HS-5 (cell line): ENCODE measurements at places on chromosomes 16 and 17.

DNA sequence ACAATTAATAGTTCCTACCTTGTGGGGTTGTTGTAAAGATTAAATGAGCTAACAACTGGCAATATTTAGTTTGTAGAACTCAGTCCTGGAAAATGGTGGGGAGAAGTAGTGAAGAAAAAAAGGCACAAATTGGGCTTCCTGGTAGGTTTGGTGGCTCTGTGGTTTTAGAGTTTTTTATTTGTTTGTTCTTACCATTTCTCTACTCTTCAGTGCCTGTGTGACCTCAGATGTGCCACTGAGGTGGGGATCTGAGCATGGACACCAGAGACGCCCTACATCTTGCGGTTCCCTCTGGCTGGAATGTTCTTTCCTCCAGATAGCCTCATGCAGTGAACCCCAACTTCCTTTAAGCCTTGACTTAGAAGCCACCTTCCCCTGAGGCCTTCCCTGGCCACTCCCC, 7.7 kb downstream of the ZBTB4 start:
- DNase-seq = no peak

DNA sequence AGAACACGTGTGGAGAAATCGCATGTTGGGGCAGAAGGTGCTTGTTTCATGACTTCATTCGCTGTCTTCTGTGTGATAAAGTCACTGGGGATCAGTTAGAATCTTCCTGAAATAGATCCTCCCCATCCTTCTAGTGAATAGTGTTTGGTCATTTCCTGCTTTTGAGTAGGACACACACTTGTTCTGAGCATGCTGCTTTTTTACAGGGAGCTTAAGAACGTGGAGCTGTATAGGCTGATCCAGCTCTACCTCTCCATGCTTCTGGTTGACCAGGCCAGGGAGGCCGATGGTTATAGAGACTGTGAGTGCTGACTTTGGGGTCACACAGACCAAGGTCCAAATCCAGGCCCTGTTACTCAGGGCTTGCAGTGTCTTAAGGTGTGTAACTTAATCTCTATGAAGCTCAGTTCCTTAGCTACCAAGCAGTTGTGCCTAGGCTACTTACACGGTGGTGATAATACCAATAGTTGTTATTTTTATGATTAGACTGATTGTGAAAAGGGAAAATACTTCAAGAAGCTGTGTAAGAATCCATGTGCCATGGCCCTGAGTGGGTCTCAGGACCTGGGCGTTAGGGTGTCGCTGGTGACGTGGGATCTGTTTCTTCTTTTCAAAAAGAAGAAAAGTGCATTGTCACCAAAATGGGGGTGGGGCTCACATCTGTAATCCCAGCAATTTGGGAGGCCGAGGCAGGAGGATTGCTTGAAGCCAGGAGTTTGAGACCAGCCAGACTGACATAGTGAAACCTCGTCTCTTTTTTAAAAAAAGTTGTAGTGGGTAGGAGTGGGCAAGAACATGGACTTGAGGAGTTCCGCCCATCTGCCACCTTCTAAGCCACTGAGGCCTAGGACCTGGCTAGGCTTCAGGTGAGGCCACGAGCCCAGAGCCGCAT, 64.1 kb upstream of the LGALS9 start:
- DNase-seq = no peak

GRCh38 chr16:11848842-11849241, 2.5 kb downstream of the RSL1D1 start:
- DNase-seq = peak; percentile 48

DNA sequence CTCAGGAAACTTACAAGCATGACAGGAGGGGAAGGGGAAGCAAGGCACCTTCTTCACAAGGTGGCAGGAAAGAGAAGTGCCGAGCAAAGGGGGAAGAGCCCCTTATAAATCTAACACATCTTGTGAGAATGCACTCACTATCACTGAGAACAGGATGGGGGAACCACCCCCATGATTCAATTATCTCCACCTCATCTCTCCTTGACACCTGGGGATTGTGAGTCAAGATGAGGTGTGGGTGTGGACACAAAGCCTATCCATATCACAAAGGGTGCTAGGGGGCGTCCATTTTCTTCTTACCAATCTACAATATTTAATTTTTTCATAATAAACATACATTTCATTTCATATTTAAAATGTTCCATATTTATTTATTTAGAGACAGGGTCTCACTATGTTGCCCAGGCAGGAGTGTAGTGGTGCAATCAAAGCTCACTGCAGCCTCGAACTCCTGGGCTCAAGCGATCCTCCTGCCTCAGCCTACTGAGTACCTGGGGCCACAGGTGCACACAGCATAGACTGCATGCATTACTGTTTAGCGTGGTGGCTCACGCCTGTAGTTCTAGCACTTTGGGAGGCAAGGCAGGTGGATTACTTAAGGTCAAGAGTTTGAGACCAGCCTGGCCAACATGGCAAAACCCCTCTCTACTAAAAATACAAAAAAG, 26.5 kb upstream of the FAAP100 start:
- DNase-seq = no peak

- DNase-seq = no peak
These were observed 45.0 kb downstream of the ZNF652 start for GRCh38 chr17:49316889-49317675.

DNA sequence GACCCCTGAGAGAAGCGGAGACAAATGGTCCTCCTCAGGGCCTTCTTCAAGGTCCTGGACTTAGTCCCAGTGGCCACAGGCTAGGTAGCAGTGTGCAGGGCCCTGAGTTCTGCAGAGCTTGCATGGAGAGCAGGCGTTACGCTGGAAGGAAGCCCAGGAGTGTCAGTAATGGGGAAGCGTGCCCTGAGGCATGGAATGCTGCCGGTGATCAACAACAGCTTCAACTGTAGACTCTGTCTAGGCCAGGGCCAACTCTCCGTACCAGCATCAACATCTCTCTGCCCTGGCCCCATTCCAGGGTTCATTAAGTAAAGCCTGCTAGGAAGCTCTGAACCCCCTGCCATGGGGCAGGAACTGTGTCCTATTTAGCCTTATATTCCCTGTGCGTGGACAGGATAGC, 568 bp upstream of the TNK1 start:
- no peak for DNase-seq

- DNase-seq = peak; percentile 34
These were observed 30.6 kb downstream of the RPTOR start for GRCh38 chr17:80575057-80575875.

GRCh38 chr17:8913879-8914278, 46.4 kb upstream of the PIK3R6 start:
- DNase-seq = no peak

DNA sequence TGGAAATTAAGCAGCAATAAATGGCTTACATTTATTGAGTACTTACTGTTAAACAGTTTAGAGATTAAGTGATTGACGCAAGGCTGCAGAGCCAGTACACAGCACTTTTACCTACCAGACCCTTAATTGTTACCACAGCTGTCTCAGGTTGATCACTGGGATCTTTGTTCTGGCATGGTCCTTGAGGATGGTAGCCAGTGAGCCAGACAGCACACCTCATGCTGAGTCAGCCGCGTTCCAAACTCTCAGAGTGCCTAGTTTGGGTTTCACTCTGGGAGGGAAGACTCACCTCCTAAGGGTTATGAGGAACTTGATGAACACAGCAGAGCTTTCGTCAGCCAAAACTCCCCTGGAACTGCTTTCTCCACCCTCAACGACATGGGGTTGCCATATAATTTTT, 20.4 kb downstream of the CDH3 start:
- no peak for DNase-seq

- DNase-seq = no peak
These were observed 25.1 kb downstream of the UNK start for GRCh38 chr17:75809631-75810111.

DNA sequence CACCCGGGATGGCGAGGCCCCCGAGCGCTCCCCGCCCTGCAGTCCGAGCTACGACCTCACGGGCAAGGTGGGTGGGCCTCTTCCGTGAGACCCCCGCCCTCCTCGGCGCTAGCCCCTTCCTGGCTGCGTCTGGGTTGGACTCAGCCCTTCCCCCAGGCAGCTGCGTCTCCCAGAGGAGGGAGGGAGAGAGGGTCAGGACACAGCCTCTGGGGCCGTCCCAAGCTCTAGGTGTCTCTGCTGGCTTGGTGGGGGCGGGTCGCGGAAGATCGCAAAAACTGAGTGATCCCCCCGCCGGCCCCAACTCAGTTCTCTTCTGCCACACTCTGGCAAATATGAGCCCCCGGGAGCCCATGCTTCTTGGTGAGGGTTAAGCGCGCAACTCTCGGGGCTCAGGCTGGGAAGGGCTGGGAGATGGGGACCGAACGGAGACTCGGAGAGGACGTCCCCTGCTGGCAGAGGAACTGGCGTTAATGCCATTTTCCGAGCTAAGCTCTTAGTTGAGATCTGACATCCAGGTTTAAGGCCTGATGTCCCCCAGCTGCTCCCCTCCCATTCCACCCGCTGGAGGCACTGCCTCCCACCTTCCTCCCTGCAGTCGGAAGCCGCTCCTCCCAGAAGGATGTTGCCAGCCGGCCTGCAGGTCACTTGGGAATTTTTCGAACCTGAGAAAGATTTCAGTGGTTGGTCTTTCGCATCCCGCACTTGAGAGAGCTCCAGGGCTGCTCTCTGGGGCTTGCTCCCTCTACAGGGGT, 419 bp downstream of the RAB37 start:
- DNase-seq = no peak

- peak; percentile 13 for DNase-seq
These were observed 26.1 kb downstream of the GAS7 start for GRCh38 chr17:10172241-10172741.

DNA sequence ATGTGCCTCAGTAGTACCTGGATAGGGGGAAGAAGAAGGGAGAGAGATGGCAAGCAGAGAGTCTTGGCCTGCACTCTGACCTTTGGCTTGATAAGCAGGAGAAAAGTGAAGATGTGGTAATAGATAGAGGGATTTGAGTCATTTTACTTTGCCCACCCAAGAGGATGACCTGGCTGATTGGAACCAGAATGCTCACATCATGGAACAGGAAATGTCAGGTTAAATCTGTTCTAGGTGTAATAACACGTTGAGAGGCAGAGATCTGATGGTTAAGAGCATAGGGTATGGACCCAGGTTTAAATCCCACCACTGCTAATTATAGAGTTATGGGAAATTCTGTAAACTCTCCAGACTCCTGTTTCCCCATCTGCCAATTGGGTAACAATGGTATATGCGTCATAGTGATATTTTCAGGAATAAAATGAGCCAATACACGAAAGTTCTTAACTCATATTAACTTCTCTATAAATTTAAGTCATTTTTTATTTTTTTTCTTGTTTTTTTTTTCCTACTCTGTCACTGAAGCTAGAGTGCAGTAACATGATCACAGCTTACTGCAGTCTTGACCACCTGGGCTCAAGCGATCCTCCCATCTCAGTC, 8.1 kb upstream of the CCL18 start:
- no peak for DNase-seq

DNA sequence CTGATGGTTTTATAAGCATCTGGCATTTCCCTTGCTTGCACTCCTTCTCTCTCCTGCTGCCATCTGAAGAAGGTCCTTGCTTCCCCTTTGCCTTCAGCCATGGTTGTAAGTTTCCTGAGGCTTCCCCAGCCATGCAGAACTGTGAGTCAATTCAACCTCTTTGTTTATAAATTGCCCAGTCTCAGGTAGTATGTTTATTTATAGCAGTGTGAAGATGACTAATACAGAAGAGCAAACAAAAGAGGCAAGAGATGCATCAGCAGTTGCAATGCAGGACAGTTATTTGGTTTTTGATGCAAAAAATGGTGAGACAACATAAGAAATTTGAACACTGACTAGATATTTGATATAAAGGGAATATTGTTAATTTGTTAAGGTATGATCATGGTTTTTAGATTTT, 16.8 kb downstream of the TMEM100 start:
- no peak for DNase-seq

GRCh38 chr17:43521389-43521788, 24.8 kb downstream of the ETV4 start:
- no peak for DNase-seq

DNA sequence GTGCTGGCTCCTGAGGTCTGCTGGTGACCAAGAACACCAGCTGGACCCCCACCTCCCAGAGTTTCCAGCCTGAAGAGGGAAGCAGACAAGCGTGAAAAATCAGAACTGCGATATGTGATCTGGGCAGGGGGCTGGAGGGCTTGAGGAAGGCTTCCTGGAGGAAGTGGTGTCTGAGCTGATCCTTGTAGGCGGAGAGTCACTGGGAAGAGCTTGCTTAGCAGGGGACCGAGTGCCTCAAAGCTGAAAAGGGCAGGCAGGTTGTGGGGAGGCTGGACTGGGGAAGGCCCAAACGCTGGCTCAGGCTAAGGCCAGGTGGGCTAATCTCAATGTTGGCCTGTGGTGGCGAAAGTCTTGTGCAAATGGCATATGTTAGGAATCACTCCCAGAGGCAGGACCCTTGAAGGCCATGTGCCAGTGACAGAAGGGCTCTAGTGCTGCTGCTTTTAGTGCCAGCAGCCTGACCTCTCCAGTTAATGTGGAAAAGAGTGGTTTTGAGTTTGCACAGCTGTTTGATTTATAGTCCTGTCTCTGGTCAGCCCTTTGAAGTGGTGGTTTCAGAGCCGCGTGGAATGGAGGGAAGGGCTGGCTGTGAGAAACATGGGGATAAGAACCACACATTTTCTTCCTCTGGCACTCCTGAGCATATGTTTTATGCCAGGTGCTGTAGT, 85.3 kb upstream of the LGALS9 start:
- DNase-seq = no peak

- DNase-seq = no peak
These were observed 76.7 kb downstream of the PLD6 start for GRCh38 chr17:17129466-17129865.

DNA sequence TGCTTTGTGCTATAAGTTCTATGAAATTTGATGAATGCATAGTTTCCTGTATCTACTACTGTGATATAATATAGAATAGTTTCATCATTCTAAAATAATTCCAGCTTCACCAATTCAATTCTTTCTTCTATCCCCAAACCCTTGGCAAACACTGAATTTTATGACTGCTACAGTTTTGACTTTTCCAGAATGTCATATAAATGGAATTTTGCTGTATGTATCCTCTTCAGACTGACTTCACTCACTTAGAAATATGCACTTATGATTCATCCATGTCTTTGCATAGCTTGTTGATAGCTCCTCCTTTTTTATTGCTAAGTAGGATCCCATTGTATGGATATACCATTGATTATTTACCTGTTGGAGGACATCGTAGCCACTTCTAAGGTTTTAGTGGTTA, 89.1 kb upstream of the HS3ST3A1 start:
- DNase-seq = peak; percentile 16
